NCI-H524 (cell line): ENCODE measurements at places on chromosomes 1 and 21.

DNA sequence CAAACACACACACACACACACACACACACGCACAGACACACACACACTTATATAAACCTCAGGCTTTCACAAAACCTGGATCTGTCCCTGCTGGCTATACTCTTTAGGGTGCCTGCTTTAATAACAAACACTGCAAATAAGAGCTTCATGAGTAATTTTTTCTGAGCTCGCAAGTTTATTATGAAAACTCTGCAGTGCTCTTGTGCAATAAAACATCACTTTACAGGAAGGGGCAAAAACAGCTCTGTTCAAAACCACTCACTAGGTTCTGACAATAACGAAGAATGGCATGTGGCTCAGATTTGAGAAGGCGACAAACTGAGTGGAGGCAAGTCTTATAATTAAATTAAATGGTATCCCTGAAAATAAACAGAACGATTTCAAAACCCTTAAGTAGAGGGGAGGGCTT, 42.6 kb upstream of the CTPS1 start:
- DNase-seq: no peak

- DNase-seq: no peak
These were observed 6.4 kb downstream of the TRIM11 start for GRCh38 chr1:228400237-228400651.

- DNase-seq: no peak
These were observed 45.5 kb downstream of the DDR2 start for GRCh38 chr1:162677607-162678371.

DNA sequence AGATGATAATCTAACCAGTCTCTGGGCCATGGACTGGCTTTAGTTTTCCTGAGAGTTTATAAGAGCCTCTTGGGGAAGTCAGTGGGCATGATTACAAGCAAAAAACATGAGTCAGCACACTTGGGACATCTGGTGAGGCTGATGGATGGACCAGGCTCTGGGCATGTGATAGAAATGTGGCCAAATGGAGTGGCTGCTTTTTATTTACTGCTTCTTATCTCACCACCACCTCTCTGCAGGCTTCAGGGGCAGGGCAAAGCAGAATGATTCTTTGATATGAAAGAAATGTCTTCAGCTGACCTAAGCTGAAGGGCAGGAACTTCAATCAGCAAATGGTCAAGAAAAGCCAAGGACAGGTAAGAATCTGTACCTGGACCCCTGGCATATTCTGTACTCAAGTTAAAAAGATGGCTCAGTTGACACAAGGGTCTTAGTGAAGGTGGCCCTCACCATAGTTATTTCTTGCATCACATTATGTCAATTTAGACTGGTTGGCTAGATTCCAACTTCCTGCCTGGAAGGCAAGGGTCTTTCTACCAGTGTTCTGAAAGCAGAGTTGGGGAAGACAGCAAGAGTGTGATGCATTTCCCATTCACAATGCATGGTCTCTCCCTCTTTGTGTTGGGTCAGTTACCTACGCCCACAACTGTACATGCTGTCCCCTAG, 162.8 kb downstream of the FASLG start:
- DNase-seq: peak; percentile 73

DNA sequence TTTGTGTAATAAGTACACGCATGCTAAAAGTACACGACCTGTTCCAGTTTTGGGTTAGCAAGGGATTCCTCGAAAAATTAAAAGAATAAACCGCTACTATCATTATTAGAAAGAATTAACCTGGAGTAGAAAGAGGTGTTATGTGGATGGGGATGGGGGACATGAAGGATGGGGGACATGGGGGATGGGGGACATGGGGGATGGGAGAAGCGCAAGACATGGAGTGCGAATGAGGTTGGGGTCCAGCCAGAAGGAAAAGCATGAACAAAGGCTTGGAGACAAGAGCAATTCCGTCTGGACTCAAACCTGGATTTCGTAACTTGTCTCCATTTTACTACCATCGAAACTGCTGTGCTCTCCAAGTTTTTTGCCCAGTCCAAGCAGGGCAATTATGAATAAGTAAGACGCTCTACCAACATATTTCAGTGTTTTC, 591 bp upstream of the KDM1A start:
- DNase-seq: peak; percentile 51

DNA sequence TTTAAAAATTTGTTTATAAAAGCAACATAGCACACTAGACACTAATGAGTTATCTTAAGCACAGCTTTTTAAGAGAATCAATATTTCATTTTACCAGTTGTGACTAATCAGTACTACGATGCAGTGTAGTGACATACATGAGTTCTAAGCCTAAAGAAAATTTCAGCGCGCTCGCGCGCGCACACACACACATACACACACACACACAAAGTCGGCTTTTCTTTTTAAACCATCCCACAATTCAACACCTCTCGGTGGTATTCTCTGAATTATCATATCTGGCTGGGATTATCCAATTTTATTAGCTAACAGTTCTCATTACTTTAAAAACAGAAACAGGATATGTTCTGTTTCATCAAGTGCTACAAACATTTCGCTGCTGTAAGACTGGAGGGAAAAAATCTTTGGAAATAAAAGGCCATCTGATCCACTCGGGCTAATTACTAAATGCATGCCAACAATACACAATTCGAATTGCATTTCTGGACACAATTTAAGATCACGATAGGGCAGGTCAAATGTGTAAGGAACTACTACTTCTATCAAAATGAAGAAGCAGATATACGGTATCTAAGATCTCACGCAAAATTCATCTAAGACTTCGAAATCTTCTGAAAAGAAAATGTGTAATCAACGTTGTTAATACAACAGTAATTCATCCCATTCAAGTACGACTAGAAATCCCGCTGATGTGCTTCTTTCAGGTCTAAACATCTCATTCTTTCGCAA, 1.2 kb downstream of the TUT4 start:
- peak; percentile 4 for DNase-seq

DNA sequence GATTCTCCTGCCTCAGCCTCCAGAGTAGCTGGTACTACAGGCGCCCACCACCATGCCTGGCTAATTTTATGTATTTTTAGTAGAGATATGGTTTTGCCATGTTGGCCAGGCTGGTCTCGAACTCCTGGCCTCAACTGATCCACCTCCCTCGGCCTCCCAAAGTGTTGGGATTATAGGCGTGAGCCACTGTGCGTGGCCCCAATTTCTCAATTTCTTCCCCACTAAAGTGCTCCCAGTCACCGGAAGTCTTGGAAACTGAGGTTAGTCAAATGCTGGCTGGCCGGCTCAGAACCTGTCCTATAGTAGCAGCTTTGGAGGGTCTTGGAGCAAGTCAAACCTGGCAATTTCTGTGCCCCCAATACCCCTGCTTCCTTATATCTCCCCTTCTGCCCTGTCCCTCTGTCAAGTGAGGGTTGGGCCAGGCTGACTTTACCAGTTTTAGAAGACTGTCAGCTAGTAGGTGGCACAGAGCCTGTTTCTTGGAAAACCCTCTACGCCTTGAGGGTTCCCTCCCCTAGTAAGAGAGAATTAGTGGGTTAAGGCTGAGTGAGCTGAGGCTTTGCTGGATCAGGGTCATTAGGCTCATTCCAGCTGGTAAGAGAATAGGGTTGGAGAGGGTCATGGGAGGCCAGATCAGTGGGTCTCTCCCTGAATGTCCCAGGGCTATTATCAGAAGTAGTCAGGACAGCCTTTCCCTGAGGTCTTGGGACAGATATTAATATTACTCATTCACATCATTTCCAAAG, 8.3 kb upstream of the EPB41 start:
- no peak for DNase-seq

DNA sequence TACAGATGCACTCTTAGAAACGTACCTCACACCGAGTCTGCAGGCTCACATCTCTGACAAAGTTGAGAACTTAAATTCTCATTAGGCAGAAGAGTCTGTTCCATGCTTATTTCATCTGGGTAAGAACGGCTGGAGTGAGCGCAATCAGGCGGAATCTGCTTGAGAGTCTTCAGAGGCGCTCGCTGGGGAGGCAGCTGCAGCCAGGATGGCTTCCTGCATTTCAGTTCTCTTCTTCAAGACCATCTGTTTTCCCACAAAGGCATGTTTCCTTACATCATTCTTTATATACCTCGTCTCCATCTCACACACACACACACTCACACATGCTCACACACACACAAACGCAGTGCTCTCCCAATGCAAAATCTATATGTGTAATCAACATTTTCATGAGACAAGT, 497.1 kb downstream of the AJAP1 start:
- no peak for DNase-seq

GRCh38 chr1:116772648-116773045, 18.4 kb downstream of the CD2 start:
- DNase-seq: no peak

- DNase-seq: no peak
These were observed 108.9 kb downstream of the CDC7 start for GRCh38 chr1:91609551-91609950.

- no peak for DNase-seq
These were observed 92.2 kb upstream of the TMPRSS2 start for GRCh38 chr21:41600116-41600515.

DNA sequence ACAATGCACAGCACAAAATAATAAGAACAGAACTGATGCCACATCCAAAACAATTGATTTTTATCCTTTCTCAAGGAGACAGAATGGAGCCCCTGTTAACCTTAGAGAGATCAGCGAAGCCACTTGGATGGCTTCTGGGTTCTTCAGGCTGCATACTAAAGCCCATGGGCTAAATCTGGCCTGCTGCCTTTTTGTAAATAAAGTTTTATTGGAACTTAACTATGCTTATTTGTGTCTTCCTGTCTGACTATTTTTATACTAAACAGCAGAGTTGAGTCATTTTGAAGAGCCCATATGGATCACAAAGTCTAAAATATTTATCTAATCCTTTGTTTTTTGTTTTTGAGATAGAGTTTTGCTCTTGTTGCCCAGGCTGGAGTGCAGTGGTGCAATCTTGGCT, 16.3 kb upstream of the PPM1J start:
- no peak for DNase-seq

GRCh38 chr1:183544598-183545297, 45.5 kb downstream of the NCF2 start:
- DNase-seq: peak; percentile 89

- no peak for DNase-seq
These were observed 84.5 kb downstream of the CC2D1B start for GRCh38 chr1:52281518-52281917.

DNA sequence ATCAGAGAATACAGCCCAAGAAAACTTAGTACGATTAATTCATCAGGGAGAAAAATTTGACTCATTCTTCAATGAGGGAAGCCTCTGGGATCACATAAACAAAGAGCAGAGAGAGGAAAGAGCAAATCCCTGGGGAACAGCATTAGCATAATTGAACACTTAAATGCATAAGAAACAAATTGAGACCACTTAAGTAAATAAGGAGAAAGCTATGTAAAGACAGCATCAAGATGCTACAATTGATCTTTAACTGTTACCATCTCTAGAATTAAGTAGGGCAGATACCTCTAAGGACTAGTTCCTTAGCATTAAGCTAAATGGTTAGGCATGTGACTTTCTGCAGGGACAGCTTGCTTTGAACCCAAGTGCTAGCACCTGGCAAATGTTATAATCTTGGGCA, 265.1 kb upstream of the NEGR1 start:
- DNase-seq: peak; percentile 24

DNA sequence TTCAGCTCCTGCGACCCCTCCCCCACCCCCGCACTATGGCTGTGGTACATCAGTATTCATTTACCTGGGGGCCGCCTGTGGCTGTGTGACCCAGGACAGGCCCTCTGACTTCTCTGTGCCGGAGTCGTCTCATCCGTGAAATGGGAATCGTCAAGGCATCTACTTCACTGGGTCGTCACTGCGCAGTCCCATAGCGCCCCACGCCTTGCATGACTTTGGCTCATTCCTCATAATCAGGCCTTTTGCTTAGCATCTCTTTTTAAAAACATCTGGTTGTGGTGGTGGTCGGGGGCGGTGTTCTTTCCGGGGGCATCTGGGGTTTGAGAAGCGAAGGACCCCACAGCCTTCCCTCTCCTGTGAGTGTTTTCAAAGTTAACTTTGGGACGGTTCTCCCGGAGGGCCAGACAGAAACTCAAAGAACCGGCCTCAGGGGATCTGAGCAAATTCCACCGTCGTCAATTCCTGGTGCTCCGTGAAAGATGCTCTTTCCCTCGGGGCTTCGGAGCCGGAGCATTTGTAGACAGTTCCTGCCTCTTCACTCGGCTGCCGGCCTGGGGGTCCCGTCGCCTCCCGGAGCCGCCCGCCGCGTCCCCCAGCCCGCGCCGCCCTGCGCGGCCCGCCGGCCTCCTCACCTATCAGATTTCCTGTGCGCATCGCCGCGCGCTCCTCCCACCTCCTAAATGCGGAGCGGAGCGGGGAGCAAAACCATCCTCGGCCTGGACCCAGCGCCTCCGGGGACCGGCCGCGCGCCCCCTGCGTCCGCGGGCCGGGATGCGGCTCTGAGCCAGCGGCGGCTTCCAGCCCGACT, at the start of gene B3GALT5:
B3GALT5 (plus strand) TSS at position 708 of the 808 bp plus-strand sequence. CDS start 47,620 bp downstream, outside the sequence.
- peak; percentile 55 for DNase-seq

GRCh38 chr1:19197845-19198244, 12.2 kb downstream of the UBR4 start:
- no peak for DNase-seq

DNA sequence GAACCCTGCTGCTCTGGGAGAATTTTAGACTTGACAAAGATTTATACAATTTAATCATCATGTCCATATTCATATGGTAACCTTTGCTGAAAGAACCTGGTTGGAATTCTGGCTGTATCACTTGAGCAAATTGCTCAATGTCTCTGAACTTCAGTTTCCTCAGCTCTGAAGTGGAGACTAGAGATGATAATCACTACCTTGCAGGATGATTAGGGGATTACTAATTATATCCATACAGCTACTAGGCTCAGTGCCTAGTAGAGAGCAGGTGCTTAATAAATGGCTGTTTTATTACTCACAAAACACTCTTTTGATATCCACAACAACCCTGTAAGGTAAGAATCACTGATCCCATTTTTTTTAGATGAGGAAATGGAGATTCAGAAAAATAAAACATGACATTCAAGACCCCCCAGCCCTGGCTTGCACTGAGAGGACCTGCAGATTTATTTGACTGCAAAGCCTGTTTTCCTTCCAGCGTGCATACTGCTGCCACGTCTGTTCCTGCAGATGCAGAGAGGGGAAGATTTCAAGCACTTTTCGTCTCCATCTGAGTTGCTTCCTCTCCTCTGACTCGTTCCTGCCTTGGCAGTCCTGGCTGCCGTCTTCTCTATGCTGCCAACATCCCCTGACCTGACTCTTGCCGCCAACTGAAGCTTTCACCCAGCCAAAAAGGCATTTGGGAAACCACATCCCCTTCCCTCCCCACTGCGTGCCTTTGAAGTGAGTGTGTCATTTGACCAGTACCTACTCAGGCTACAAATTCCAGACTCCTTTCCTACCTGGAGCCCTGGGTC, 203.0 kb downstream of the PLPP3 start:
- peak; percentile 59 for DNase-seq
